ENCODE measurements at places on chromosomes 11 and 22. TPM values are rescaled to one million over a fixed set of nuclear protein-coding genes. Genes with fewer than 3 reads are reported as not detected.
A peak's percentile ranks its signal among the peaks of the same experiment; 100 is the strongest.

- no peak for ATAC-seq
Observed at GRCh38 chr11:94550513-94550912, 6.8 kb downstream of the FUT4 start.

DNA sequence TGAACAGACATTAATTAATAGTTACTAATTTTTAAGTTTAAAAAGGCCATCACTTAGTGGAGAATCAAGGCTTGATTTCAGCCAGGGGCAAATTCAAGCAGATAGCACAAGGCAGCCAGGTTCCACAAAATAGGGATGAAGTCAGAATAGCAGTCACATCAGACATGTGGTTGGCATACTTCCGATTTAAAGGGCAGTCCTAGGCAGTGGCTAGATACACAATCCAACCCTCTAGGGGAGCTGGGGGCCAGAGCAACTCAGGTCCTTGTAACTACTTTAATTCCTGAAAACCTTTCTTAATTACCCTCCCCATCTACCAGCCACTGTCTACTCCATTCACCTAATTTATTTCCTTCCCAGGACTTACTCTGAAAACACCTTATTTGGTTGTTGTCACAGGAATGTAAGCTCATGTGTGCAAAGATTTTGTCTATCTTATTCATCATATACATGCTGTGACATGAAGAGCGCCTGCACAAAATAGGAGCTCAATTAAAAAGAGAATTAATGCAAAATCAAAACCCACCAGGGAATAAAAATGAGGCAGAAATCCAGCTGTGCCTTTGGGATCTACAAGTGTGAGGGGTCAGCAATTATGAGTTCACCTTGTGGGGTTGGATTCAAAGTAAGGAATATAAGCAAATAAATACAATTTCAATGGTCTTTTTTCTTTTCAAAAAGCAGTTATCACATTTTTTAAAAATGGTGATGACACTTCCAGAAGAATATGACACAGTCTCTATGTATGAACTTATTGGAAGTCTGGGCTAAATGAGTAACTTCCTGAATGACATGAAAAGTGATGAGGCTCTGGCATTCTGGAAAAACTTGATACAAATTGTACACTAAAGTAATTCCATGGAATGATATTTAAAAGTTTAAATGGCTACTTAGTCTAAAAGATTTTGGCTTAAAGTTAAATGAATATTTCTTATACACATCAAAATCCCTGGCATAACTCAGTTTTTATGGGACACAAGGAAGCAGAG, 53.8 kb downstream of the COPB1 start:
- ATAC-seq: no peak

DNA sequence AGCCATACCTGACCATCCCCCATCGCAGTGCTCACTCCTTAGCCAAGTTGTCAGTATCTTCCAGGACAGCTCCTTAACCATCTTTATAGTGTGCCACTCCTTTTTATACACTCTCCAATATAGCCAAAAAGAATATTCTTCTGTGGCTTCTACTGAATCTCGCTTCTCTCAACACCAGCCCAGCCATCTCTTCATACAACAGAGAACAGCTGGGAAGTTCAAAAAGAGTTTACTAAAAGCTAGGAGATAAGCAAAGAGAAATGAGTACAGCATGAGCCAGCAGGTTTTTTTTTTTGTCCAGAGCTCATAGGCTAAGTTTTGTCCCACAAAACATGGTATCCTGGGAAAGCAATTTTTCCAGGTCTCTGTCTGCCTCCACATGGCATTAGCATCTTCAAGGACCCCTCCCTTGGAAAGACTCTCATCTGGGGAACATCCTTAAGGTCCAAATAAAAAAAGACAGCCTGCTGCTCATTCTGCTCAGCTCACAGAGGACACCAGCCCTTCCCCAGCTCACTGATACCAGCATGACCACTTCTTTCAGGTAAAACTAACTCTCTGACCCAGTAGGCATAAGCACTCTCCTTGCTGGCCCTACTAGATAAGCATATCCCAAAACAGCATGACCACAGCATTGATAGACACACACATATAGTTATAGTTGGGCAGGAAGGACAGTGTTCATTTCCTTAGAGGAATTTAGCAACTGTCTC, 48.8 kb upstream of the YWHAH start:
- ATAC-seq: no peak

GRCh38 chr22:22877523-22878210, 9.9 kb upstream of the IGLL5 start:
- ATAC-seq: no peak

DNA sequence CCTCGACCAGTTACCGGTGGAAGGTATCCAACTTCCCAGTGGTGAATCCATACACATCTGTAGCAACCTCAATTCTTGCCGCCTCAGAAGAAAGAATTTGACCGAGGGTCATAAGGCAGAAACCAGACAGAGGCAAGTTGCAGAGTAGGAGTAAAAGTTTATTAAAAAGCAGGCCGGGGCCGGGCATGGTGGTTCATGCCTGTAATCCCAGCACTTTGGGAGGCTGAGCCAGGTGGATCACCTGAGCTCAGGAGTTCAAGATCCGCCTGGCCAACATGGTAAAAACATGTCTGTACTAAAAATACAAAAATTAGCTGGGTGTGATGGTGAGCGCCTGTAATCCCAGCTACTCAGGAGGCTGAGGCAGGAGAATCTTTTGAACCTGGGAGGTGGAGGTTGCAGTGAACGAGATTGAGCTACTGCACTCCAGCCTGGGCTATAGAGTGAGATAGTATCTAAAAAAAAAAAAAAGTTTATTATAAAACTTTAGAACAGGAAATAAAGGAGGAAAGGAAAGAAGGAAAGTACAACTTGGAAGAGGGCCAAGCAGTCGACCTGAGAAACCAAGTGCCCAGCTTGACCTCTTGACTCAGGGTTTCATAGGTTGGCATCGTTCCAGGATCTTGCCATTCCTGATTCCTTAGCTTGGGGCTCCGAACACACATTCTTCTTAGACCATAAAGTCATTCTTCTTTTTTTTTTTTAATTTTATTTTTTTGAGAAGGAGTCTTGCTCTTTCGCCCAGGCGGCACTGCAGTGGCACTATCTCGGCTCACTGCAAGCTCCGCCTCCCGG, 27.8 kb downstream of the RGL4 start:
- ATAC-seq: no peak

- ATAC-seq: no peak
Observed at GRCh38 chr11:18270102-18270501, 4.0 kb downstream of the SAA1 start.

DNA sequence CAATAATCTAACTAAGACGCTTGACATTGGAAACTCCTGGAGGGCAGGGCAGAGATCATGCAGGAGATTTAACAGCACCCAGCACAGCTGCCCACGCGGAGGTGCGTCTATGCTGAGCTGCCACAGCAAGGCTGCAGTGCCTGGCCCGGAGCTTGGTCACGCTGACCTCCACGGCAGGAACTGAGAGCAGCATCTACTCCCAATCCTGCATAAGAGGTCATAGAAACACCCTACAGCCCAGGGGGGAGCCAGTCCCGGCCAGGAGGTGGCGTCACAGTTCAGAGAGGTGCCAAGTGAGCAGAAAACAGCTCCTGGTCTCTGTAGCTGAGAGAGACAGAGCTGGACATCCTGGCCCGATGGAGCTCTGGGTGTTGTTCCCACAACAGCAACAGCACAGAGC, 121.1 kb upstream of the TMEM45B start:
- ATAC-seq: no peak

DNA sequence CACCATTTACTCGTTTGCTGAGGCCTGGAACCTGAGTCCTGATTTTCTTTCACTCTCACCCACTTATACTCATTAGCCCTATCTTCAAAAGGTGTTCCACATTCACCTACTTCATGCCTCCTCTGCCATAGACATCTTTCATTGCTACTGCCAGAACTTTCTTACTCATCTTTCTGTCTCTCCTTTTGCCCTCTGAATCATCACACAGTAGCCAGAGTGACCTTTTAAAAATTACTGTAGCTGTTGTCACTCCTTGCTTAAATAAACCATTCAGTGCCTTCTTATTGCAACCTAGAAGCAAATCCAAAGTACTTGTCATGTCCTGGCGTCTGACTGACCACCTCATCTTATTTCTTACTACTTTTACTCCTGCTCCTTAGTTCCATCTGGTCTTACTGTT, 38.2 kb downstream of the ATXN10 start:
- no peak for ATAC-seq

DNA sequence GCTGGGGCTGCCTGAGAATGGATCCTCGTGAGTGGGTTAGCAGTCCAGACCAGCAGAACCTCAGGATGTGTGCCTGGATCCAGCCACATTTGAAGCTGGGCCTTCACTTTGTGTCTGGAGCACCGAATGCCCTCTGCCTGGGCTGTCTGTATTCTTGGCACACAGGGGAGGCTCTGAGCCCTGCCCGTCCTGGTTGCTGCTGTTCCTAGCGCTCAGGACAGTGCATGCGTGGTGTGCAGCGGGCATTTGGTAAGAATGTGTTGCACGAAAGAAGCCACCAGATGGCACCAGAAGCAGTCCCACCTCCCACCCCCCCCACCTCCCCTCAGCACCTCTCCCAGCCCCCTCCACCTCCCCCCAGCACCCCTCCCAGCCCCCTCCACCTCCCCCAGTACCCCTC, 4.1 kb upstream of the MAPK11 start:
- ATAC-seq: peak; percentile 27

DNA sequence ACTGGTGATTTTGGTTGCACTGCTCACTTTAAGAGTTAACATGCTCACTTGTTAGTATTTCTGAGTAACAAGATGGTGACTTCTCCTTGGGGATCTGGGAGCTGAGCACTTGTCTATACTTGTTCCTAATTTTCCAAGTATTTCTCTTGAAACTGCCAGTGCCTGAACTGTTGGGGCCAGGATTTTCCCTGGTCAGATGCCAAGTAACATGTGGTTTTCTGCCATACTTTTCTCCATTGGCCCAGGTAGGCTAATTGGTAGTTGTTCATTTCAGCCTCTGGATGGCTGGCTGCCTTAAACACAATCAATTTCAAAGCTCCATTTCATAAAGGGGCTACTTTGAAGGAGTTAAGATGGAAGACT, 35.0 kb downstream of the RNF141 start:
- no peak for ATAC-seq

GRCh38 chr11:129846508-129847335, 31.1 kb downstream of the TMEM45B start:
- no peak for ATAC-seq

DNA sequence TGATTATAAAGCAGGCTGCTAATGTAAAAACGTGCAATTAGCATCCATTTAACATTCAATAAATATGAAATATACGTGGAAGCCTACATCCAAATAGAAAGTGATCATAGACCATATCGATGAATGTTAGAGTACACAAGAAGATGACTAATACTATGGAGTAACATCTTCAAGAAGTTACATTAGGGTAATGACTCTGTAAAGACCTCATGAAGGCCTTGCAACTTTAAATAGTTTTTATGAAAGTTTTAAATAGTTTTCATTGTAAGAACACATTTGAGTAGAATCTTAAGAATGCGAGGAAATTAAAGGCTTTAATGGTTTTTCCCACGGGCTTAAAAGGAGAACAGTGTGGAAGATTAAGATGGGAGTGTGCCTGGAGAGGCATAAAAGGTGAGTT, 1.4 kb downstream of the TRIM34 start:
- ATAC-seq: no peak

DNA sequence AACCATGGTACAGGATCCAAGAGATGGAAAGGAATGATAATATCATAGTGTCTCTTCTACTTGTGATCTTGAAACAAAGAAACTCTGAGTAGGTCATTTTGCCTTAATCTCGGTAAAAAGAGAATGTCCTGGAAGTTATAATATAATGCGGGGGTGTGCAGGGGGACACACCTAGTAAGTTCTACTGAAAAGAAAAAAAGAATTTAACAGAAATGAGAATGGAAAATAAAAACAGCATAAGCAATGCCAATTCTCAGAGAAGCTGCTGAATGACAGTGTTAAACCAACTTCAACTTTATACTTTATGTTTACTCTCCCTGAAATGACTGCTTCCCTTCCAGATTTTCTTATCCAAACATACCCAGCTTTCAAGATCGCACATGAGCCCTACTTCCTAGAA, 2.0 kb downstream of the HPS5 start:
- ATAC-seq: no peak

GRCh38 chr22:28331695-28332094, 347.9 kb downstream of the TTC28 start:
- no peak for ATAC-seq

GRCh38 chr22:46619240-46619829, 851 bp upstream of the GRAMD4 start:
- no peak for ATAC-seq

SIDT2 gene
- total RNA-seq: 30.5 TPM

UPK3A gene
- not detected for total RNA-seq

SYNGR1 gene
- total RNA-seq: 25.6 TPM

APOBEC3G gene
- 7.5 TPM for total RNA-seq

CCDC87 gene
- total RNA-seq: 1.2 TPM

OR2AG1 gene
- not detected for total RNA-seq

C11orf97 gene
- not detected for total RNA-seq

CCDC179 gene
- total RNA-seq: not detected

Data from gastroesophageal sphincter (tissue), 4 donors.